Activated CD4-positive, alpha-beta T cell treated with anti-CD3 and anti-CD28 coated beads for 48 hours (primary cell): ENCODE measurements at places on chromosomes 6 and 20.
A peak's percentile ranks its signal among the peaks of the same experiment; 100 is the strongest.

GRCh38 chr6:40395066-40395697 lies 192.0 kb downstream of the LRFN2 start:
- no peak for DNase-seq

DNA sequence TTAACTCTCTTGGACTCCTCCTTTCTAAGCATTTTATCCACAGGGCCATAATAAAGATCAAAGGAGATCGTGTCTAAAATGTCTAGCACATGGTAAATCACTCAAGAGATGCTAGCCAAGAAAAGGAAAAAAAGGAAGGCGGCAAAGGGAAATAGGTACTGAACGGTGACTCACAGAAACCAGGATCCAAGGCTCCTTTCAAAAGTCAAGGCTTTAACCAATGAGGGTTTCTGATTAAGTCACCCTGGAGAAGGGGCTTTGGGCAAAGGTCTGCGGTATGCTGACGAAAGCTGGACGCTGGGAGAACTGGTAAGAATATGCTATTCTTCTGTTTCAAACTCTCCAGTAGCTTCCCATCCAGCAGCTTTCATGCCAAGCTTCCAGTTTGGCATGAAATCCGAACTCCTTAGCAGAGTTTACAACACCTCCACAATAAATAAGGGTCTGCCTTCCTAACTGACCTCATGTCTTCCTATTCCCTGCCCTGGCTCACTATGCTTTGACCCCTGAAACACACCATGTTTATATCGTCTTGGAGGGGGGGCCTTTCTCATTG lies 1.0 kb downstream of the TOMM34 start:
- DNase-seq: peak; percentile 32

DNA sequence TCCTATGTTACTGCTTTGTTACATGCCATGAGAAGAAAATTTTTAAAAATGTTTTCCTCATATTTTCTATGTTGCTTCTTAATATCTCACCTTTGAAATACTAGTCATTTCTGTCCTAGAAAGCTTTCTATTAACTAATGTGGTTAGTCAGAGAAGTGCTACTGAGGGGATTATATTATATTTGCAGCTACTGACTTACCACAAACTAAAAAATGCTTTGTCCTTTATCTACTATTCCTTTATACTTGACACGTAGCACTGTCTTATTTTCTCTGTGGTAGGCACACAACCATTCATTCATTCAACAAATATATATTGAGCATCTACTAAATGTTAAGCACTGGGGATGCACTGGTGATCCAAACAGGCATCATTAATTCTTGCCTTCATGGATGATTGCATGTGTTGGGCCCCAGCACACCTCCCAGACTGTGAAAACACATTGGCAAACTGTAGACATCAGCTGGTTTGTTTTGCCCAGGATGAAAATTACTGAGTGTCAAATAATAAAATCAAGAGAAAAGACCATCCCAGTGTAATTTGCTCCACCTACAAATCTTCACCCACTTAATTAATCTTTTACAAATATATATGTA lies 10.7 kb upstream of the MLIP start:
- DNase-seq: no peak

DNA sequence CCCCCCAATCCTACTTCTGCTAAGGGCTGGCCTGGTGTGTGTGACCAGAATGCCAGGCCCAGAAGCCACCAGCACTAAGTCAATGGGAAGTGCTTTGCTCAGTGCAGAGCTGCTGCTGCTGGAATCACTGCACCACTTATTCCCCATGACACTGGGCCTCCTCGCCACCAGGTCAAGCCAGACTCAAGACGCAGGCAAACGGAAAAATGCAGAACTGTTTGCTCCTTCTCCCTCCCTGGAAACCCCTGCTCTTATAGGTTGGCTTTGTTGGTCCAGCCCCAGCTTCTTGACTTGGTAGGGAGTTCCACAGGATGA lies 121.9 kb downstream of the PHACTR3 start:
- no peak for DNase-seq

- DNase-seq: peak; percentile 81
Measured at GRCh38 chr6:28258877-28259777, at the start of gene NKAPL. Gene NKAPL (plus strand): TSS chr6:28259297. CDS start chr6:28259372, 75 bp downstream.

DNA sequence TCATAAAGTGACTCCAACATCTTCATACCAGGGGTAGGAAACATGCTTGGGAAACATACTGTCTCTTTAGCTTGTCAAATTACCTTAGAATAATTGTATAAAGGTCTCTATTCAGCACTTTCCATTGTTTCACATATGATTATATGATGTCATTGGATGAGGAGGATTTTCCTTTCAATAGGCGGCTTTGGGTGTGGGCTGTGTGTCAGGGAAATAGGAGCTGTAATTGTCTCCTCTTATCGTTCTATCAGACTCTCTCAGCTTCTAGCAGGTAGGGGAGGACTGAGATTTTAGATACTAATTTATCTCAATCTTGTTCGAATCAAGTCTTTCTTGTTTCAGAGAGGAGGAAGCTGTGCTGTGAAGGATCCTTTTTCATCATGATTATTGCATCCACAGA lies 179.4 kb upstream of the OLIG3 start:
- DNase-seq: no peak

DNA sequence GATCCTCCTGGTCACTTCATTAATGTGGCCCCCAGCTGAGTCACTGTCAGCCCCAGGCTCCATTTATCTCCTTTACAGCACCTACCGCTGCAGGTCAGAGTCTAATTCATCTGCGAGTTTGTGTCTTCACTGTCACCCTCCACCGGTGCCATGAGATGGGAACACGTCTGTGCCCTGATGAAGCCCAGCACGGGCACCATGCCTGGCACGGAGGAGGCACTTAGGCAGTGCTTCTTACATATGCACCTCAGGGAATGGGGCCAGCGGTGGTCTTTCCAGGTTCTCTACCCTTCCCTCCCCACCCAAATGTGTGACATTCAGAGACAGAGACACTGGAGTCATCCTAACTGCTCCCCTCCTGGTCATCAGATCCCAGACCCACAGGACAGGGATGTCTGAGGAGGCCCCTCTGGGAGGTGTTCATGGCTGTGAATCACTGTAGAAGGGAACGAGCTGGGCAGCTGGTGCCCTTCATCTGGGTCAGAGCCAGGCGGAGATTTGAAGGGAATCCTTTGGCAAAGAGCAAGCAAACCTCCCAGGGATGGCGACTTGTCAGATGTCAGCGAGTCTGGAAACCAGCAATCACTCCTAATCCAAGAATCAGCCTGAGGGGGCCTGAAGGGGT lies 364.6 kb downstream of the PREX1 start:
- no peak for DNase-seq

DNA sequence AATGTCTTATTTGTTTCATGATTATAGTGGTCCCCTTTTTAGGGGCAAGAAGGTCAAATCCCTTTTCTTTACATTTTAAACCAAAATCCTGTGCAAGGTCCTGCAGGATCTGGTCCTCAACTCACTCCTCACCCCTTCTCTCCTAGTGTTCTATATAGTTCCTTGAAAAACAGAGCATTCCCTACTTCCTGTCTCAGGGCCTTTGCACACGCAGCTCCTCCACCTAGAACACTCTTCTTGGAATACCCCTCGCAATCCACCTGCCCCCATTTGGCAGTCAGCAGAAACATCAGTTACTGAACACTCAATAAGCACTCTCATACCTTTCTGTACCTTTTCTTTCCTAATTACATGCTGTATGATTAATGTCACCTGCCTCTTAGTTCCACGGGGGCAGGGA lies 3.2 kb upstream of the ATP5F1E start:
- DNase-seq: no peak

GRCh38 chr6:150717419-150717818 lies 117.7 kb downstream of the PLEKHG1 start:
- DNase-seq: no peak

GRCh38 chr20:6819599-6819998 lies 52.1 kb downstream of the BMP2 start:
- DNase-seq: no peak

GRCh38 chr6:143701349-143702234 lies 23.8 kb downstream of the PHACTR2 start:
- no peak for DNase-seq

GRCh38 chr6:32069460-32069859 lies 31.2 kb downstream of the CYP21A2 start:
- DNase-seq: no peak

- no peak for DNase-seq
Measured at GRCh38 chr6:24680582-24680981, 13.7 kb downstream of the ACOT13 start.

DNA sequence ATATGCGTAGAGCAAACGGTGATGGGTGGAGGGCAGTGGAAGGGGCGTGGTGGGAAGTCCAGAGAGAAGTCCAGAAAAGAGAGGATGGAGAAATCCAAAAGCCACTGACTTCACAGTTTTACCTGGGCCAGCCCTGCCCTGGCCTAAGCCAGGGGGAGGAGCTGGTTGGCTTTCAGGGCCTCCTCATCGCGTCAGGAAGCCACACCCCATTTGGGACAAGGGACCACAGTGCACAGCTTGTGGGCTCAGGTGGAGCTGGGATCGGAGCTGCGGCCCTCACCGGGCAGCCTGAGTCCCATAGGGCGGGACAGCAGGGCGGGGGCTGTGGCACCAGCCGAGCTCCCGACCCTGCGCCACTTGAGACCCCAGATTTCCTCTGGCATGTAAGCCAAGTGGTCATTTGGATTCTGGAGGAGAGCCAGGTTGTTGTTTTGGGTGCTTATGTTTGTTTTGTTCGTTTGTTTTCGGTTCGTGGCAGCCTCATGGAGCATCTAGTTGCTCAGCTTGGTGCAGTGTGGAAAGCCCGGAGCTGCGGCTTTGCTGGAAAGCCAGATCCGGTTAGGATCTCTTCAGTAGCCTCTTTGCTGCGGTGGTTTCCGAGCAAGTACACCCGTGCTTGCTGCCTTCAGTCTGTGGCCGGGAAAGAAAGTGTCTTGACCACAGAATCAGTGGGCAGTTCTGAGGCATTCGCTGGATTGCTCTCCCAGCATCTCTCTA lies 42.2 kb downstream of the RIOK1 start:
- no peak for DNase-seq
